ENCODE measurements at places on chromosomes 5 and 9.

DNA sequence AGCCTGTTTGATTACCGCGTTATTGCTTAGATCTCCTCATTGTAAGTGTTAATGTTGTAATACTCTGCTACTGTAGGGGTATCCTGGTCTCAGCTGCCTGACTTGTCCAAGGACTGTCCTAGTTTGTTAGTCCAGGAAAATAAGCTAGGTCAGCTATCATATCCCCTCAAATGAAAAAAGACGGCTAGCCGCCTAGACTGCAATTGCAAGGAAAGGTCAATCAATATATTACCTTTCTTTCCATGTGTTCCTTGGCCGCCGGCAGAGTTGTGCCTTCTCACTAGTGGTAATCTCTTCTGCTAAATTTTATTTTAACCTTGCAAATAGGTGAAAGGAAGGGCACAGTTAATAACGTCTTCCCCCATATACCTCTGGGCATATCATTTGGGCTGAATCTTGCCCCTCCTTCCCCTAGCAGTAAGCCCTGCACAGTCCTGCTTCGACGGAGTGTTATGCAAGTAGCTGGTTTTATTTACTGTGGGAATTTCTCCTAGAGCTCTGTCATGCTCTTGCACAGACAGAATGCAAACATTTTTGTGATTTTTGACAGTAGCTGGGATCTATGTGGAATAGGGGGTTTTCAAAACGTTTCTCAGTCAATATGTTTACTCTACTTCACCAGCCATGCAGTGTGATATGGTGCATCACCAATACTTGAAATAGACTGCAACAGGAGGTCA is 288.5 kb downstream of the MAST4 start:
- DNase-seq: no peak

- DNase-seq: no peak
Observed at GRCh38 chr9:7844242-7844641, 44.7 kb upstream of the DMAC1 start.

GRCh38 chr5:44361342-44362001 is 27.7 kb downstream of the FGF10 start:
- DNase-seq: no peak

DNA sequence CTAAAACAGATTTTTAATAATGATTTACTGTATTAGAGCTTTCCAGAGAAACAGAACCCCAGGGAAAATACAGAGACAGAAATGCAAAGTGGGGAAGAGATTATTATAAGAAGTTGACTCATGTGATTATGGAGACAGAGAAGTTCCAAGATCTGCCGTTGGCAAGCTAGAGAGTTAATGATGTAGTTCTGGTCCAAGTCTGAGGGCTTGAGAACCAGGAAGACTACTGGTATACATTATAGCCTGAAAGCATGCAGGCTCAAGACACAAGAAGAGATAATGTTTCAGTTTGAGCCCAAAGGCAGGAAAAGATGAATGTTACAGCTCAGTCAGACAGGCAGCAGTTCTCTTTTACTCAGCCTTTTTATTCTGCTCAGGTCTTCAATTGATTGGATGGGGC is 98.8 kb upstream of the NFIL3 start:
- DNase-seq: no peak

- DNase-seq: no peak
Observed at GRCh38 chr9:115923410-115923809, 230.2 kb upstream of the PAPPA start.

- no peak for DNase-seq
Observed at GRCh38 chr5:139312075-139312474, 18.5 kb downstream of the MATR3 start.

DNA sequence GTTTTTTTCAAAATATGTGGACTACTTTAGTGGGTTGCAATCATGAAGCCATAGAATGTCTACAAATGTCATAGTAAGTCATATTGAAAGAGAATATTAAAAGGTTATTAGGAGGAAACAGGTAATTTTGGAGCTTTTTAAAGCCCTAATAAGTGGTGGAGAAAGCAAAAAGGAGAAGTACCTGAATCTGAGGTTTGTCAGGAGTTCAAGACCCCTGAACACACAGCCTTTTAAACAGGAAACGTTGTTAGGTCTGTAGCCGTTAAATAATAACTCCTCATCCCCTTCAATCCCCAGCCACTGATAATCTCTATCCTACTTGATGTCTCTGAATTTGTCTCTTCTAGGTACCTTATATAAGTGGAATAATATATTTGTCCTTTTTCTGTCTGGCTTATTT is 51.1 kb downstream of the SPEF2 start:
- no peak for DNase-seq

DNA sequence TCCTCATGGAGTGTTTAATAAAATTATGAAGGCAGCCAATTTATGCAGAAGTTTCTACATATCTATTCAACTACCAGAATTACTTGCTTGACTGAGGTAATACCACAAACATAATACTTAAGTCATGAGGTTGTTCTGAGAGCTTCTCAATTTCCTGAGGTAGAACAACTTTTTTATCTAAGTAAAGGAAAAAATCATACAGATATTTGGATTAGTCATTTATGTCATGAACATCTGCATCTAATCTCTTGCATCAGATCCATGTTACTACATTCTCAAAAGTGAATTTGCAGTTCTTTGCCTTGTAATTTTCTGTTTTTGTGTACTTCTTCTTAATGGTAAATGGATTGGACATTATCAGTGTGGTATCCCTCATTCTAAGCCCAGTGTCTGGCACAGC is 60.4 kb upstream of the RGMB start:
- no peak for DNase-seq

DNA sequence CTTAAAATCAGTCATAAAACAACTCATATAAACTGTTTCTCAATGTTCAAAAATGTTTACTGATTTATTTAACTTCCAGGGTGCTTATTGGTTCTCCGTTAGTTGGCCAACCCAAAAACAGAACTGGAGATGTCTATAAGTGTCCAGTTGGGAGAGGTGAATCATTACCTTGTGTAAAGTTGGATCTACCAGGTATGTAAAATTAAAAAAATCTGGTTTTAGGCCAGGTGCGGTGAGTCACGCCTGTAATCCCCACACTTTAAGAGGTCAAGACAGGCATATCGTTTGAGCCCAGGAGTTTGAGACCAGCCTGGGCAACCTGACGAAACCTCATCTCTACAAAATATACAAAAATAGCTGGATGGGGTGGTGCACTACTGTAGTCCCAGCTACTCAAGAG is 73.7 kb downstream of the ITGA1 start:
- no peak for DNase-seq

Measured in GM10248 (cell line).